ENCODE measurements at places on chromosomes 7 and 10.
A peak's percentile ranks its signal among the peaks of the same experiment; 100 is the strongest.

- DNase-seq = no peak
Measured at GRCh38 chr10:52465202-52465601, 151.1 kb downstream of the DKK1 start.

- DNase-seq = no peak
Measured at GRCh38 chr7:151761231-151761630, 115.7 kb downstream of the PRKAG2 start.

- no peak for DNase-seq
Measured at GRCh38 chr10:5442065-5442989, 30.0 kb downstream of the NET1 start.

- DNase-seq = no peak
Measured at GRCh38 chr10:2556883-2557282, 510.5 kb upstream of the PFKP start.

GRCh38 chr7:37117292-37117691 is 331.4 kb downstream of the ELMO1 start:
- no peak for DNase-seq

DNA sequence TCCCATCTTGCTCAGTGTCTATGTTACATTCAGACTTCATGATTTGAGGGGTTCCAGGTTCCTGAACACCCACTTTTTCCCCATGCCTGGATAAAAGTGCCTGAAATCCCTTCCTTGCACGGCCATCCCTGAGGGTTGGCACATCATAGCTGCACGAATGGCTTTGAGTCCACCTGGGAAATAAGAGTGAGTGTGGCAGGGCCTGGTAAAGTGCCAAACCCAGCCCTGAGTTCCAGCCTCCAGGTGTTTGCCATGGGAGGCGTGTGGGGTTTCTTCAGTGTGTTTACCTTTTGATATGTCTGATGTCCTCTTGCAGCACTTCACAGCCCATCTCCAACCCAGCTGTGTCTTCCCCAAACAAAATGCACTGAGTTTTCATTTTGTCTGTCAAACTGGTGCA is 145.7 kb downstream of the PAXIP1 start:
- DNase-seq = no peak

- peak; percentile 42 for DNase-seq
Measured at GRCh38 chr7:69597278-69598076, 798 bp upstream of the AUTS2 start.

- no peak for DNase-seq
Measured at GRCh38 chr10:69657430-69657829, 27.4 kb downstream of the FAM241B start.

DNA sequence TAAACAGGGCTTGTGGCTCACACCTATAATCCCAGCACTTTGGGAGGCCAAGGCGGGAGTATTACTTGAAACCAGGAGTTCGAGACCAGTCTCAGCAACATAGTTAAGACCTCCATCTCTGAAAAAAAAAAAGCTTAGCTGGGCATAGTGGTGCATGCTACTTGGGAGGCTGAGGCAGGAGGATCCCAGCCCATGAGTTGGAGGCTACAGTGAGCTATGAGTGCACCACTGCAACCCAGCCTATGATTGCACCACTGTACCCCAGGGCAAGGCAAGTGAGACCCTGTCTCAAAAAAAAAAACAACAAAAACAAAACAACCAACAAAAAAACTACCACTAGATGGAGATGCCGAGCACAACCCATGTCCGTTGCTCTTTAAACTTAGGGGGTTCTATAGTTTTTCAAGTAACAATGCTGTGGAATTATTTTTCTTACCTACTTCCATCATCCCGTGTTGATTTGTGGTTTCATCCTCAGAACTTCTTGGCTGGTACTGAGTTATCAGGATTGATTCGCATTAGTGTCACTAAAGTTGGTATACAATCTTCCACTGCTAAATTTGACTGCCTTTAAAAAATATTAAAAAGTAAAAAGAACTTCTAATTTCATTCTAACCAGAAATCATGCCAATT is 12.2 kb upstream of the REPIN1 start:
- peak; percentile 65 for DNase-seq

DNA sequence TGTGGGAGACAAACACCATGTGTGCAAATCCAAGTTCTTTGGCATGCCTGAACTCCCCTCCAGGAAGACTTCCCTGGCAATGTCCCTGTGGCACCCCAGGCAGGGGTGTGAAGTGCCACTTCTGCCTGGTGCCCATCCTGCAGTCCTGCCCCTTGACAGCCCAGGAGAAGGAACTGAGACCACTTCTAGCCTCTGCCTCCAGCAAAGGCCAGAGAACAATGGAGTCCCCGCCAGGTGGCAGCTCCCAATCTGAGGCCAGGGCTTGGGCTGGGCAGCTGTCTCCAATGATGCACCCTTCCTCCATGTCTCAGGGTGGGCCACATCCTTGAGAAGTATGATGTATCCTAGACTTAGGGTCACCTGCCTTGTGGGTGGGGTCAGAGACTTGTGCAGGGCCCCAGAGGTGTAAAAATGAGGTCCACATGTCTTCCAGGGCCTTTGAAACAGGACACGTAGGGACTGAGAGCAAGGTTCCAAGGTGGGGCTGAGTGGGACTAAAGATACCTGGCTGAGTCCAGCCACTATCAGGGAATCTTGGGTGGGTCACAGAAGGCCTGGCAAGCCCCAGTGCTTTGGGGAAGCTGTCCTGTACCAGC is 5.5 kb downstream of the FXYD4 start:
- DNase-seq = no peak

GRCh38 chr10:34581801-34582532 is 233.1 kb downstream of the PARD3 start:
- DNase-seq = no peak

GRCh38 chr10:47225928-47226645 is 73.9 kb upstream of the GDF10 start:
- no peak for DNase-seq

- DNase-seq = no peak
Measured at GRCh38 chr7:114181280-114181679, 233.3 kb upstream of the FOXP2 start.

DNA sequence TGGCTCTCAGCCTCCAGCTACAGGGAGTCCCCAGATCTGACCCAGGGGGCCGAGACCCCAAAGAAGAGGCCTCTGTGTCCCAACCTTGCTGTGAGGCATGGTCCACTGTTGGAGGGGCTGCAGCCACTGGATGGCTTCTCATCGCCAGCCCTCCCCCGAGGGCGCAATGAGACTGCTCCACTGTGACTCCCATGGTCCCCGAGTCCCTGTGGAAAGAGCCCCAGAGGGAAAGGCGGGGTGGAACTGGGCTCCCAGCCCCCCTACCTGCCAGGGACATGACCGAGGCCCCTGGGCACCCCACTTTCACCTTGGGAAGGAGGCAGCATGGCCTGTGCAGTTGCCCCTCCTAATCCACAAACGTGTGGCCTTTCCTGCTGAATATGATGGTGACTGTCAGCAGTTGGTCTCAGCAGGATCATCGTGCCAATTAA is 33.5 kb upstream of the RET start:
- no peak for DNase-seq

- no peak for DNase-seq
Measured at GRCh38 chr10:86823565-86823964, 67.1 kb downstream of the BMPR1A start.

GRCh38 chr10:520402-520787 is 169.1 kb downstream of the DIP2C start:
- DNase-seq = peak; percentile 59

DNA sequence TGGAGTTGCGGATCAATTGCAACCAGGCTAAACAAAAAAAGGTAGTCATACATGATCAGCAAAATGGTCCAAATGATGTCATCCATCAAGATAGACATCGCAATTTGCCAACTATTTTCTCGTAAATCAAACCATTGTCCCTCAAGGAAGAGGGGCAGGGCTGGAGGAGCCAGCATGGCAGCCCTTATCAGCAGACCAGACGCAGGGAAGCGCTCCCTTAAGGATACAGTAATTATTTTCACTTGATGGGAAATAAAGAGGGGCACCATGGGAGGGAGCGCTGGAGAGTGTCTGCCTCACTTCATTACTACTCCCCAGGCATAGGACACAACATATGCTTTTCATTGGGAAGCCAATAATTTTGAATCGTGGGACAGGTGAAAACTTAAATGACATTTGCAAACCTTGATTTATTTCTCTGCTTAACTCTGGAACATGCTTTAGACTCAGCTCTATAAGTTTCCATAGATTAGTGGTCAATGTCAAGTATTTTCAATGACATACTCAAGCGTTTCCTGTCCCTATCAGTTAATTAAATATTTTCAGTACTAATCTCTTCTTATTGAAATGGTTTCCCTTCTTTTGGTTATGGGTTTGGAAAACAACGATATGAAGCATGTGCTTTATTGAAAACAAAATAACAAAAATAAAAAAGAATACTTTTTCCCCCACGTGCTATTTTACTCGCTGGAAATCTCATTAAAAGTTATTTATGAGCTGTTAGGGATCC is 202.4 kb upstream of the HABP2 start:
- no peak for DNase-seq

DNA sequence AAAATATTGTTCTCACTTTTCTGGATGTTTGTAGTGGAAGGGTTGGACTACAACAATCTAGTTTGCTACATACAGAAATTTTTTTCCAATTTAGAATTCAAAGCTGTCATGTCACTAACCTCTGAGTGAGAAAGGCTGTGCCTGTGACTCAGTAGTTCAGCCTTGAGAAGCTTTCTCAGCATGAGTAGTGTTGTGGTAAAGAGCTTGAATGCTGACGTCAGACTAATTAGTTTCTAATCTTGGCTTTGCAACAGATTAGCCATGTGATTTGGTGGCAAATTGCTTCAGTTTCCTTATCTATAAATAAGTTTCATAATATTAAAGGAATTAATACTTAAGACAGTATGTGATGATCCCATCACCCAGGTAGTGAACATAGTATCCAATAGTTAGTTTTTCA is 83.8 kb downstream of the ABCA13 start:
- DNase-seq = no peak

GRCh38 chr10:110355922-110356627 is 51.4 kb upstream of the SMNDC1 start:
- DNase-seq = no peak

DNA sequence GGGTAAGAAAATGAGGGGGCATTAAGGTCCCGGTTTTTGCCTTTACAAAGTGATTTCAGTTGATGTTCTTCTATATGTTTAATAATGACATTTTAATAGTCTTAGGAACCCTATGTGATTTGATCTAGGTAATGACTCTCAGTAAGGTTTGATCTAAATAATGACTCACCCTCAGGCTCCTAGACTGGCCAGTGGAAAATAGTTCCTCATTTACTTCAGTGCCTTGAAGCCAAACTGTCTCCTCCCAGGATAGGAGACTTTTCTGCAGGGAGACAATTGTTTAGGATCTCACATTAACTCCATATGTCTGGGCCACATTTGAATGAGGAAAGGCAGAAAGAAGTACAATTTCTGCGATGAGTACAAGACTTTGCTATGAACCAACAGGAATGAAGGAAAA is 1331.9 kb downstream of the XPNPEP1 start:
- DNase-seq = no peak

DNA sequence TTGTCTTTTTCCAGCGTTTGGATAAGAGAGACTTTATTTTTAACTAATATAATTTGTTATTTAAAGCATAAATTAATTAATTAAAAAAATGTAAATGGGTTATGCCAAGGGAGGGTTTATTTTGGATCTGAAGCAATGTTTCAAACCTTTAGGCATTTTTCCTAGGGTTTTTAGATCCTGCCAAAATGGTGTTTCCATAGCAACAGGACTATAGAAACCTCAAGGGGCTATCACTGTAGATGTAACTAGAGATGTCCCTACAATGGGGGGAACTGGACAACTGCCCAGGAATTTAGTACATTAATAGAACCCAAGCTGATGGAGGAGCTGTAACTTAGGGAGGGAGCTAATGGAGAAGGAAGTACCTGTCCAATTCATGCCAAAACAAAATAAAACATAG is 57.3 kb downstream of the SLC39A12 start:
- no peak for DNase-seq

- DNase-seq = no peak
Measured at GRCh38 chr10:48759113-48759901, 74.6 kb downstream of the WDFY4 start.

- DNase-seq = no peak
Measured at GRCh38 chr10:71838264-71839211, 12.5 kb downstream of the PSAP start.

DNA sequence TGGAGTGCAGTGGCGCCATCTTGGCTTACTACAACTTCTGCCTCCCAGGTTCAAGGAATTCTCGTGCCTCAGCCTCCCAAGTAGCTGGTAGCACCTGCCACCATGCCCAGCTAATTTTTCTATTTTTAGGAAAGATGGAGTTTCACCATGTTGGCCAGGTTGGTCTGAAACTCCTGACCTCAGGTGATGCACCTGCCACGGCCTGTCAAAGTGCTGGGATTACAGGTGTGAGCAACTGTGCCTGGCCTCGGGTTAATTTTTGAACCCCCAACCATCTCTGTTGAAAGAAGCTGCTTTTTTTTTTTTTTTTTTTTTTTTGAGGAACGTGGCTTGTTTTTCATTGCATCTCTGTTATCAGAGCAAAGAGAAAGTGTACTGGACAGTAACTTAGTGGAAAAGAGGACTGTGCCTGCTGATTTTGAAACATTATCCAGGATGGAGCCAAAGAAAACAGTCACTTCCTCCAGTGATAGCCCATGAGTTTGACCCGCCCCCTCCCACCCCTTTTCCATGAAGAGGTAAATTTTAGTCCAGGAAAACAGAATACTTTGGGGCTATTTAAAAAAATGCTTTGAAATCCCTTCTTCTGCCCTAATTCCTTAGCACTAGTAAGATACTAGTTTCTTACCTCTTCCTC is 38.3 kb downstream of the WBP1L start:
- DNase-seq = no peak

DNA sequence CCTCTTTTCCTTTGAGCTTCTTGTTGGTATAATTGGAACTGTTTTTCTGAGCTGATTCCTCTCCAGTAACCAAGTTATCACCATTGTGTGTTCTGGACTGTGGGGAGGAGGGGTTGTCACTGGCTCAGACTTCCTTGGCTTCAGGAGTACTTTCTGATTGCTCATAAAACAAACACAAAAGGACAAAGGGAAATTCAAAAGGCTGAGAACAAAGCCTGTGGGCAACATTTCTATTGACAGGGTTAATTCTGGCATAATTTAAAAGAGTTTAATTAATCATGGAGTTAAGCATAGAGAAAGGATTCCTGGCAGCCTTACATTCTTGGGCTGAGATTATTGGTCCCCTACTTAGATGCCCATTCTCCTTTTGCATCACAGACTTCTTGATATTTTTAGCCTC is 222.9 kb upstream of the KMT2E start:
- DNase-seq = no peak

- no peak for DNase-seq
Measured at GRCh38 chr7:152016947-152017346, 8.5 kb upstream of the GALNT11 start.

DNA sequence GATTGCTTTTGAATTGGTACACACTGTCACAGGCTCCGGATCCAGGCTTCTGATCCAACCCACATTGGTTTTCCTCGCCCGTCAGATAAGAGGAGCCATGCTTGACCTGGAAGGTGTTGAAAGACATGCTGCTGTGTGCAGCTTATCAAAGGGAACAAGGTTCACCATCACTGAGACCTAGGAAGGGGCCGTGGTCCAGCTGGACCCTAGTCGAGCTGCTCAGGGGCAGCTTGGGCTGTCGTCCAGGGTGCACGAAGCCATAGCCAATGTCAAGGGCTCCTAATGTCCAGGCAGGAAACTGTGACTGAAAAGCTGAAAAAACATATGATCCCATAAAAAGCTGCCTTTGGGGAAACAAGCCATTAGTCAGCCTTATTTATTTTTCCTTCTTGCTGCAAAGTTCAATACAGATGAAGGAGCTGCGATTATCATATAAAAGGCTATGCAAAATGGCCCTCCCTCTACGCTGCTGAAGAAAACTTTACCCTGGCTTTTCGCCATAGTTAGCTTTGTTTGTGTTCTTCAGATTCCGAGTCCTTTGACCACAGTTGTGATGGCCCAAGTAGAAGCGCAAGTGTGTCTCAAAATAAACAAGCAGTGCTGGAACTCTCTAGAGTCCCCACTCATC is 118.0 kb downstream of the CREB5 start:
- no peak for DNase-seq

All from HEK293T (cell line).